ENCODE measurements at places on chromosomes 7 and 10.
A peak's percentile ranks its signal among the peaks of the same experiment; 100 is the strongest.

DNA sequence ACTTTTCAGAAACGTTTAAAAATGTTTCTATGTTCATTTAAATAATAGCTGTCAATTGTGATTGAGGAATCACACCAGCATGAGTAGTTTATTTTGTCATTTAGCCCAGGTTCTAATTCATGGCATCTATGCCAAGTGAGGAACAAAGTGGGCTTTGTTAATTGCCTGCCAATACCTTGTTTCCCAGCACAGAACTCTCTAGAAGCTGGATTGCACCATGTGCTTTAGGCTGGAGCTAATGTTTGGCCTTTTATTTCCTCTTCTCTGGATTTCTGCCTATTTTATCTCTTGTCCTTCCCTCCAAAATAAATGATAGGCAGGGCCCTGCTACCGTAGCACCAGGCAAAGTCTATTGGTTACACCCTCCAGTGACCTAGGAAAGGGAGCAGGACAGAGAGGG lies 109.9 kb upstream of the ITGB1 start:
- DNase-seq: no peak

DNA sequence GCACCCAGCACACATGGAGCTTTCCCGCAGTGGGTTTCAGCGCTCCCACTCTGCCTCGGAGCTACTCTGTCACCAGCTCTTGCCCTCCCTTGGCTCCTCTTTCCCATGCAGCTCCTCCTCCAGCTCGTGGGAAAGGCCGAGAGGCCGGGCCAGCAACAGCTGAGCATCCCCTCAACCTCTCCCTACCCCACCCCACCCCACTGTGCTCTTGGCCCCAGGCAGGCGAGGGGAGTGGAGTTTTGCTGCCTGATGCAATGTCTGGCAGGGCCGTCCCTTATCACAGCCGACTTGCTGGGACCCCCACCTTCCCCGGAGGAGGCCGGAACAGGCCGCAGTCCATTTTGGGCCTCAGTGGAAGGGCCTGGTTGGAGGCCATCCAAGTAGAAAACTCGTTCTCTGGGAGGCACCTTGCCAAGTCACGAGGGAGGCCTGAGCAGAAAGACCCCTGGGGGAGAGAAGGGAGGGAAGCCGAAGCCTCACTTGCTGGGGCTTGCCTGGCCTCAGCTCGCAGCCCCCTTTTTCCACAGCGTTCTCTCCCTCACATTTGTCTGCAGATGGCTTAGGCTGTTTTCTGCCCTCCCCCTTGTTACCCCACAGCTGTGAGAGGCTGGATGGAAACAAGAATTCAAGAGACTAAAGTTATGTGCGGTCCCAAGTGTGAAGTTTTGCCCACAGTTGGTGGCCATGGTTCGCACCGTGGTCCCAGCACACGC lies 35.3 kb downstream of the CHST3 start:
- DNase-seq: peak; percentile 91

DNA sequence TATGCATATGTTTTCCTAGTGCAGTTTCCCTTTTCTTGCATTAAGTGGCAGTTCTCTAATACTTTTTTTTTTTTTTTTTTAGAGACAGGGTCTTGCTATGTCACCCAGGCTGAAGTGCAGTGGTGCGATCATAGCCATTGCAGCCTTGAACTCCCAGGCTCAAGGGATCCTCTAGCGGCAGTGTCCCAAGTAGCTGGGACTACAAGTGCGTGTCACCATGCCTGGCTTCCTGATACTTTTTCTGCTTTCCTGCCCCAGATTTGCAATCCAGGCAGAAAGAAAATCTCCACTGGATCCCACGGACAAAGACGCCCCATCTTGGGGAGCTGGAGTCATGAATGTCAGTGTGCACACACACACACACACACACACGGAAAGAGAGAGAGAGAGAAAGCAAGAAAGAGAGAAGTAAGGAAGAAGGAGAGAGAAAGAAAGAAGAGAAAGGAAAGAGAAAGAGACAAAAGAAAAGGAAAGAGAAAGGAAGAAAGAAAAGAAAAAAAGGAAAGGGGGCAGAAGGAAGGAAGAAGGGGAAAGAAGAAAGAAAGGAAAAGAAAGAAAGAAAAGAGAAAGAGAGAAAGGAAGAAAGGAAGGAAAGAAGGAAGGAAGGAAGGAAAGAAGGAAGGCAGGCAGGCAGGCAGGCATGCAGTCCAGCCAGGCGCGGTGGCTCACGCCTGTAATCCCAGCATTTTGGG lies 37.5 kb upstream of the OCM2 start:
- DNase-seq: no peak

- DNase-seq: no peak
These were observed 3.8 kb downstream of the SLC4A2 start for GRCh38 chr7:151063212-151063561.

GRCh38 chr10:59303018-59303417 lies 59.3 kb downstream of the FAM13C start:
- no peak for DNase-seq

- no peak for DNase-seq
These were observed 2.5 kb downstream of the HPSE2 start for GRCh38 chr10:99233000-99233688.

GRCh38 chr7:79060498-79060897 lies 393.0 kb downstream of the MAGI2 start:
- DNase-seq: no peak

- DNase-seq: no peak
These were observed 246.4 kb upstream of the MKLN1 start for GRCh38 chr7:131081308-131081707.

DNA sequence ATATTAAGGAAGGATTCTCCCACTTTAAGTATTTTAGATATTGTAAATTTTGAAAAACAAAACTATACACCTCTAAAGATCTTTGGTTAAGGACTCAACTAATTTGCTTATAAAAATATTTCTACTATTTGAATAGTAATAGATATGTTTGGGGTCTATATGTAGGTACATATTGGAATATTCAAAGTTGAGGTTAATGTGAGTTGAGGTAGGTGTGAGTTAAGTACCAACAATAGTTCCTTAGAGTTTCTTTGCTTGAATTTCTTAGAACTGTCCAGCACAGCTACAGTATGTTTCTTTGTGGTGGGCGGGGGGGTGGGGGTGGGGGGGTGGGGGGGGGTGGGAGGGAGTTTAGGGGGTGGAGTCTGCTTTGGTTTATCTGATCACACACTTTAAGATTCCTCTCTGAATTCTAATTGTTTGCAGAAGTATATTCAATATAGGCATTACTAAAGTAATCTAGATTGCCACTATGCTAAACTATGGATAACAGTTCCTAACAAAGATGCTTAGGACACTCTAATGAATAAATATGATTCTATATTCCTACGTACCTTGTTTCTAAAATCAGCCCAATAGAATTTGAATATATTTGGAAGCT lies 2.1 kb downstream of the GRM3 start:
- no peak for DNase-seq

Measured in brain (organoid and tissue), 16 donors.